ENCODE measurements at places on chromosomes 11 and 22. TPM values are rescaled to one million over a fixed set of nuclear protein-coding genes. Genes with fewer than 3 reads are reported as not detected.

FAT3 gene
- total RNA-seq, result 0.37 TPM

SORL1 gene
- total RNA-seq, result 0.05 TPM

GLYATL1 gene
- total RNA-seq, result 0.17 TPM

ZNF214 gene
- 1.7 TPM for total RNA-seq

TTC28 gene
- total RNA-seq, result 27.2 TPM

GNB1L gene
- total RNA-seq, result 12.4 TPM

LGALS1 gene
- total RNA-seq, result 2,321 TPM

TSSK2 gene
- total RNA-seq, result not detected

LRRC32 gene
- total RNA-seq, result 80.8 TPM

POU2AF1 gene
- total RNA-seq, result not detected

NFAM1 gene
- total RNA-seq, result not detected

HSPB2 gene
- total RNA-seq, result not detected

ADAMTS8 gene
- total RNA-seq, result not detected

MMP1 gene
- 1,055 TPM for total RNA-seq

HEPHL1 gene
- not detected for total RNA-seq

ACRV1 gene
- not detected for total RNA-seq

SNRPD3 gene
- total RNA-seq, result 196 TPM

RFPL1 gene
- total RNA-seq, result not detected

TMPRSS4 gene
- not detected for total RNA-seq

EFCAB6 gene
- under 0.01 TPM for total RNA-seq

PKDREJ gene
- under 0.01 TPM for total RNA-seq

OR6M1 gene
- total RNA-seq, result not detected

B3GAT1 gene
- not detected for total RNA-seq

OR2D2 gene
- total RNA-seq, result not detected

NPTXR gene
- total RNA-seq, result 0.34 TPM

RASGRP2 gene
- 2.9 TPM for total RNA-seq

ACTN3 gene
- total RNA-seq, result 0.14 TPM

GALNT18 gene
- total RNA-seq, result 213 TPM

TMEM86A gene
- total RNA-seq, result 2.7 TPM

VSIG10L2 gene
- not detected for total RNA-seq

CHADL gene
- total RNA-seq, result 1.1 TPM

CLTCL1 gene
- total RNA-seq, result 4.2 TPM

Data from dermis blood vessel endothelial cell (primary cell).